NCI-H1092 (cell line): ENCODE measurements at places on chromosomes 3 and 15.

DNA sequence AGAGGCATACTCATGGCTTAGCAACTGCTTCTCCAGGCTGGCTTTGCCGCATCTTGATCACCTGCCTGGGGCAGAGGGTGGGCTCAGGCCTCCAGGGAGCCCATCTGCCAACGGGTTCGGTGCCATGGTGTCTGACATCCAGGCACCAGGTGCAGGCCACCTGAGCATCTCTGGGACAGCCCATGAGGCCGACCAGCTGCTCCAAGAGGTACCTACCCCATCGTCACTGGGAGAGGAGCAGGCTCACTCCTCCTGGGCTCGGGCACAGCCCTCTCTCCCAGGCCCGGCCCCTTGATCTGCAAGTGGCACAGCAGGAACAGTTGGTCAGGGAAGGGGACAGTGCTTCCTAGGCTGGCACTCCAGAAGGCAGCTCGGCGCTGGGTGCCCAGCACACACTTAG lies 21.9 kb downstream of the TPRA1 start:
- no peak for DNase-seq

DNA sequence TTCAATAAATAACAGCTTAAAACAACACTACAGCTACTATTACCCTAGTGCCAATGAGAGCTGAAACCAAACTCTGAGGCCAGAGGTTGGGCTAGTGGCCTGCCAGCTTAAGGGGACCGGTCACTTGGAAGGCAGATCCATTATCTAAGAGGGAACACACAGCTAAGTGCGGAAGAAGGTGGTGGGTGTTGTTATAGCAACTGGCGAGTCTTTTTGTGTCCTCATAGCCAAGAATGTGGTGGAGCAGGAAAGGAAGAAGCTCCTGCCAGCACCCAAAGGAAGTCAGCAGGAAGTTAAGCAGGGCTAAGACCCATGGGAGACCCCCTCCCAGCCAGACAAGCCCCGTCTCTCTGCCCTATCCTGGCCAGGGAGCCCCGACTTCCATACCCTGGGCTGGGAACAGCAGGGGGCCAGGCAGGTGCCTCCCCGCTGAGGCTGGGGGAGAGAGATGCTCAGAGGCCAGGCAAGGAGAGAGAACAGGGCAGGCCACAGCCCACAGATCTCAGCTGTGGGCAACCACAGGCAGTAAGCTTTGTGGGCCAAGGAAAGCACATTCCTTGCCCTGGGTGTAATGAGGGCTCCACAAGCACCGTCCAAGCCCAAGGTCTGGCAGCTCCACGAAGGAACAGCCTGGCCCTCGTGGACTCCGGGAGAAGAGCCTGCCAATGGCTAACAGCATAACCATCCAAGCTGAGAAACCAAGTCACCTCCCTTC lies 34.0 kb upstream of the HRH1 start:
- no peak for DNase-seq

GRCh38 chr3:53843195-53844177 lies 2.7 kb downstream of the CHDH start:
- DNase-seq = no peak

DNA sequence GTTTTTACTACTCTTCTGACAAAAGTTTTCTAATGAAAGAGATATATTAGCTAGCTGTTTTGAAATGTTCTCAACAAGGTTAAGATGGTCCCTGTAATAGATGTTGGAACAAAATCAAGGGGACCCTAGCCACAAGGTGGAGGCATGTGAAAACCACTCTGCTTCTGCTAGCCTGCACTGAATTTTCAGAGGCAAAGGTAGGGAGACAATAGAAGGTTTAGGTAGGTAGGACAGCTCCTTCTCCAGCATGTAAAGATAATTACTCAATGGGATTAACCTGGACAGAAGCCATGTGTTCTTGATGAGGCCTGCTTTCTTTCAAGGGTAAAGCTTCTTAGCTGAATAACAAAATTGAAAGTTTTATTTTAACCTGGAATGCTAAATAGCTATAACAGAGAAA lies 333.5 kb downstream of the LSAMP start:
- no peak for DNase-seq

GRCh38 chr3:16064642-16065414 lies 109.7 kb upstream of the GALNT15 start:
- no peak for DNase-seq

DNA sequence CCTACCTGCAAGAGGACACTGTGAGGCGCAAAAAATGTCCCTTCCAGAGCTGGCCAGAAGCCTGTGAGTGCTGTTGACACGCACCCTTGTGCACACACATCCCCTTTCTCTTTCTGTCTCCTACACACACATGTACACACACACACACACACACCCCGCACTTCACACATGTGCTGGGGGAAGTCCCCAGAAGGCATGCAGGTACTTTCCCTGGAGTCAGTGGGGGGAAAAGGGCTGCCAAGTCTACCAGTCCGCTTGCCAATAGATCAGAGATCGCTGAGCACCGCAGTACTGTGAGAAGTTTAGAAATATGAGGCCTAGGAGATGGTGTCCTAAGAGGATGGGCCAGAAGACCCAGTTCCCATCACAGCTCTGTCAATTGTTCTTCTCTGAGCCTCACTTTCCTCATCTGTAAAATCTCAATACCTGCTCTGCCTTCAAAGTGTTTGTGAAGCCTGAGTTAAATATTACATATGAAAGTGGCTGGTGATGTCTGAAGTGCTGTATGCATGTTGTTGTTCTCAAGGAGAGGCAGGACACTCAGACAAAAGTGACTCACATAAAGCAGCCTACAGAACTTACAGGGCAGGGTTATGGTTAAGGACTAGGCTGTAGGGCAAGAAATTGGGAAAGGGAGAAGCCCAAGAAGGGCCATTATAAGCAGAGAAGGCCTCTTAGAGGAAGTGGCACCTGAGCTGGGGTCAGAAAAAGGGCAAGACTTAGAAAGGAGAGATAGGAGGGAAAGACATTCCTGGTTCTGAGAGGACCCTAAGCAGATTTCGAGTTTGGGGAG lies 6.8 kb downstream of the IL17RE start:
- no peak for DNase-seq

DNA sequence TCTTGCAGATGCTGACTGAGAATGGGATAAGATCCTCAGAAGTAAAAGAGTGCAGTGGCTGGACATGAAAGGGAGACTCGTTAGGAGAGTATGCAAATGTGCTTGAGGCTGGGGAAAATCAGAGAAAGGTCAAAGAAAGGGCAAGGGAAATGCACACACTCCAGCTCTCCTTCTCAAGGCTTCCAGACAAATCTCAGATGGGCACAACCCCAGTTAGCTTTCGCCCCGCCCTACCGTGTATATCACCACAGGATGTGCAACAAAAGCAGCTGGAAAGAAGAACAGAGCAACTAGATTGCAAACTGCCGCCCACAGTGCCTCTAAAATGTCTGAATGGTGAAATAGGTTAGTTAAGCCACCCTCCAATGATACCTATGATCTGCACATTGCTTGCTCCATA lies 63.9 kb downstream of the CERS3 start:
- no peak for DNase-seq

DNA sequence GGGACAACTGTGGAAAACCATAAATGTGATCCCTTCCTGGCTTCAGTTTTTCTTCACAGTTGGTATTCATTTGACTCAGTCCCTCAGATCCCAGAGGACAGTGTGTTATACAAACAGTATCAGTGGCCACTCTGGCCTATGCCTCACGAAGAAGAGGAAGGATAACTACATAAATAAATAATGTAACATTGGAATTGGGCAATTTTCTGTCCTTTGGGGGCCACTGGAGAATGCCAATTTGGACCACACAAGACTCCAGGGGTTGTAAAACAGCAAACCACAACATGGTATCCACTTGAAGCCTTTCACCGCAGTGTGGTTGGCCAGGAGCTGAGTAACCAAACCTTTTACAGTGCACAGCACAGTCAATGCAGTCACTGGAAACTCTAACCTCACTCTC lies 1077.0 kb downstream of the ROBO2 start:
- no peak for DNase-seq

- no peak for DNase-seq
Measured at GRCh38 chr3:16546186-16547010, 32.9 kb upstream of the RFTN1 start.

DNA sequence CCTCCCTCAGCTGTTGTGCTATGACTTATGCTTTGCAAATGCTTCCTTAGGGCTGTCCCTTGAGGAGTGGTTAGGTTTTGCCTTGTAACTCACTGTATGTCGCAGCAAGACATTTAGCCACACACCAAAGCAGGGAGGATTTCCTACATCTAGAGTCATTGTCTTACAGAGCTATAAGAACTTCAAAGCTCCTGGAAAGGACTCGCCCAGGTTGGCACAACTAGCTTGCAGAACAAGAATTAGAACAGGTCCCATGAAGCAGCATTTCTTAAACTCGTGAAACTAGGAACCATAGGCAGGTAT lies 19.4 kb upstream of the ACAP2 start:
- DNase-seq = no peak

- DNase-seq = peak; percentile 39
Measured at GRCh38 chr15:76514282-76514681, 177.7 kb downstream of the ISL2 start.

DNA sequence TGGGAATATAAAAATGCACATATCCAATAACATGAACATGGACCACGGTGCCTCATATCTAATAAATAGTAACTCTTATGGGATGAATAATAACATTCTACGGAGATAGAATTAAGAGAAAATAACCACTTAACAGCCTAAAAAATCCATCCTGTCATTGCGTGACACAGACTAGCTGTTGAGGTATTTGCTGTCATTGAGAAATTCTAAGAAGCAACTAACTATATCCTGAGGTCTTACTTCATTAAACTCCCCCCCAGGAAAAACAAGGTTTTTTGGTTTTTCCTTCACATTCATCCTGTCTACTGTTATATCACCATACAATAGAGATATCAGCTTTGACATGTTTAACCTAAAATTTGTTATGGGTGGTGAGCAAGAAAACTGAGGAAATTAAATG lies 14.3 kb downstream of the CEP152 start:
- DNase-seq = no peak

- DNase-seq = no peak
Measured at GRCh38 chr3:135897715-135898114, 67.8 kb upstream of the PPP2R3A start.

- no peak for DNase-seq
Measured at GRCh38 chr15:44315126-44315525, 26.6 kb downstream of the GOLM2 start.

GRCh38 chr3:124156866-124157712 lies 165.2 kb upstream of the ROPN1 start:
- no peak for DNase-seq

DNA sequence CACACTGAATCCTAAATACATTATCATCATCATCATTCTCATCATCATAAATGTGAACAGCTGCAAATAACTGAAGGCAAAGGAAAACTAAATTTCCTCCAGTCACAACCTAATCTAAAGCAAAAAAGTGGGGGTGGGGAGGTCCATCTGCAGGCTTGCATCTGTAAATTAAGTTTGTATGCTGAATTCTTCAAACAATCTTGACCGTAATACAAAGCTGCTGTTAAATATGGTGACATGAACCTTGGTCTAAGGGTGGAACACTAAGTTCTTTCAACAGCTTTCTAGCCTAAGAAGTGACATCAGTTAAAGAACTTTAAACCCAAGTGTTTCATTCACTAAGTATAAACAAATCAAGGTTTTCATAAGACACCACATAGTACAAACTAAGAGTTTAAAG lies 4.3 kb downstream of the LRRFIP2 start:
- DNase-seq = no peak

- no peak for DNase-seq
Measured at GRCh38 chr3:71583566-71584393, at the start of gene FOXP1. FOXP1 (minus strand) TSS chr3:71583728; CDS start chr3:71198381, 385,347 bp downstream.

DNA sequence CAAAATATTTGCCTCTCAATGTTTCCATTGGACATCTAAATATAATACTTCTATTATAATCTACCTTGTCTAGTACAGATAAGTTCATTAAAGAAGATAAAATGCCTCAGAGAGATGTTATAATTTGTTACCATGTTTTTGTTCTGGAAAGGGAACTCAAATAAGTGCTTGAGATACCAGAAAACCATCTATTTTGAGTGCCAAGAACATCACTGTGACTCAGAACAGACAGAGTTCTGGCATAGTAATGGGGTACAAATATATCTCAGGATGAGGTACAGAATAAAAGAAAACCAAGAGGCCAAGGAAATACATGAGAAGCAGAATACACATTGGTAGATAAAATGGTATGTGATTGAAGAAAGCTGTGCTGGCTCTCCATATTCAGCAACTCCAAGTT lies 58.9 kb downstream of the IMPG2 start:
- no peak for DNase-seq

GRCh38 chr3:123286308-123287023 lies 84.7 kb downstream of the SEC22A start:
- no peak for DNase-seq

DNA sequence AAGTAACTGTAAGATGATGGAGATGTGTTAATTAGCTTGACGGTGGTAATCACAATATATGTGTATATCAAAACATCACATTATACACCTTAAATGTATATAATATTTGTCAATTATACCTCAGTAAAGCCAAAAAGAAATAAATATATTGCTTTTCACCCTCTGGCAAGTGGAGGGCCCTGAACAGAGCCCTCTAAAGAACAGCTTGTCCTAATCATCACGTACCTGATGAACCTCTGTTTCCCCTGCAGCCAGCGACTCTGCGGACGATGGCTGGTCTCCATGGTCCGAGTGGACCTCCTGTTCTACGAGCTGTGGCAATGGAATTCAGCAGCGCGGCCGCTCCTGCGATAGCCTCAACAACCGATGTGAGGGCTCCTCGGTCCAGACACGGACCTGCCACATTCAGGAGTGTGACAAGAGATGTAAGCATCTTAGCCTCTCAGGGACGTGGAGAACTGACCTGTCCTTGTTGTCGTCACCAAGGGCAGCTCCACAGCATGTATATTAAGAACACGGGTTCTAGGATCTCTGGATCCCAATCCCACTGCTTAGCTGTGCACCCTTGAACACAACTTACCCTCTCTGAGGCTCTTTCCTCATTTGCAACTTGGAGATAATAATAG lies 6.3 kb downstream of the THBS1 start:
- no peak for DNase-seq

DNA sequence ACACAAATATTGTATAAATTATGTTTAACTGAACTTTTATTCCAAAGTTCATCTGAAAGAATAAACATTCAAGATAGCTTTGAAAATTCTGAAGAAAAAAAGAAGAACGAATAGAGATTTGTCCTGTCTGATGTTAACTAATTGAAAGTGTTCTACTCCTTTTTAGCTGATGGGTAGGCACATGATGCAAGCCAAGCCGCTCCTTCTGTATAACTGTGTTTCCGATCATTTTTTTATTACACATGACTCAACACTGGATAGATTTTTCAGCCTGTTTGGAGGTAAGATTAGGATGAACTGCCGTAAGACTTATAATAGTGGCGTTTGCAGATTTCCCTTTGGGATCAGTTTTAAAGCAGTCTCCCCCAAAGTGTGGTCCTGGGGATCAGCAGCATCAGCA lies 19.0 kb downstream of the NSUN3 start:
- DNase-seq = no peak

GRCh38 chr3:46105306-46105919 lies 78.1 kb upstream of the XCR1 start:
- no peak for DNase-seq

DNA sequence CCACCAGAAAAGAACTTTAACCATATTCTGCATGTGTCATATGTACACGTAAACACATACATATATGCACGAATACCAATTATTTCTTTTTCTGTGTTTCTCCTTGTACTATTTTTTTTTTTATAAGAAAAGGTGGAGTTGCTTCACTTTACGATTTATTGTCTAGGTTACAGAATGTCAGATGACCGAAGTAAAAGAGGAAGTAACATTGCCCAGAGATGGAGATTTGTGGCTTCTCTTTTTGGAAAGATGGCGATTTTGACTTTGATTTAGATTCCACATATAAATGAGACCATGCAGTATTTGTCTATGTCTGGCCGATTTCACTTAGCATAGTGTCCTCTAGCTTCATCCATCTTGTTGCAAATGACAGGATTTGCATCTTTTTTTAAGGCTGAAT lies 293.1 kb downstream of the SV2B start:
- no peak for DNase-seq

GRCh38 chr3:18618723-18619122 lies 193.6 kb upstream of the SATB1 start:
- DNase-seq = no peak
